Suprapubic skin (tissue), 4 donors: ENCODE measurements at places on chromosomes 16 and 17. TPM values are rescaled to one million over a fixed set of nuclear protein-coding genes. Genes with fewer than 3 reads are reported as not detected.

- no peaks in the 10 kb centered on the region for H3K27me3 ChIP-seq
- no peaks in the 10 kb centered on the region for H3K36me3 ChIP-seq
- H3K4me3 ChIP-seq = no peak overlapping the region
- no peak overlapping the region for H3K27ac ChIP-seq
Measured at GRCh38 chr17:78529871-78530670, 47.1 kb downstream of the DNAH17 start.

TRPV3 gene
- 33.4 TPM for total RNA-seq

- H3K36me3 ChIP-seq = no peaks in the 10 kb centered on the region
- H3K27me3 ChIP-seq = no peaks in the 10 kb centered on the region
- no peak overlapping the region for H3K27ac ChIP-seq
- H3K4me1 ChIP-seq = peaks cover 38% of the 10 kb centered on the region
- DNase-seq = no peak
Measured at GRCh38 chr17:2194889-2195335, 108.7 kb downstream of the SMG6 start.

PPL gene
- 377 TPM for total RNA-seq

DNA sequence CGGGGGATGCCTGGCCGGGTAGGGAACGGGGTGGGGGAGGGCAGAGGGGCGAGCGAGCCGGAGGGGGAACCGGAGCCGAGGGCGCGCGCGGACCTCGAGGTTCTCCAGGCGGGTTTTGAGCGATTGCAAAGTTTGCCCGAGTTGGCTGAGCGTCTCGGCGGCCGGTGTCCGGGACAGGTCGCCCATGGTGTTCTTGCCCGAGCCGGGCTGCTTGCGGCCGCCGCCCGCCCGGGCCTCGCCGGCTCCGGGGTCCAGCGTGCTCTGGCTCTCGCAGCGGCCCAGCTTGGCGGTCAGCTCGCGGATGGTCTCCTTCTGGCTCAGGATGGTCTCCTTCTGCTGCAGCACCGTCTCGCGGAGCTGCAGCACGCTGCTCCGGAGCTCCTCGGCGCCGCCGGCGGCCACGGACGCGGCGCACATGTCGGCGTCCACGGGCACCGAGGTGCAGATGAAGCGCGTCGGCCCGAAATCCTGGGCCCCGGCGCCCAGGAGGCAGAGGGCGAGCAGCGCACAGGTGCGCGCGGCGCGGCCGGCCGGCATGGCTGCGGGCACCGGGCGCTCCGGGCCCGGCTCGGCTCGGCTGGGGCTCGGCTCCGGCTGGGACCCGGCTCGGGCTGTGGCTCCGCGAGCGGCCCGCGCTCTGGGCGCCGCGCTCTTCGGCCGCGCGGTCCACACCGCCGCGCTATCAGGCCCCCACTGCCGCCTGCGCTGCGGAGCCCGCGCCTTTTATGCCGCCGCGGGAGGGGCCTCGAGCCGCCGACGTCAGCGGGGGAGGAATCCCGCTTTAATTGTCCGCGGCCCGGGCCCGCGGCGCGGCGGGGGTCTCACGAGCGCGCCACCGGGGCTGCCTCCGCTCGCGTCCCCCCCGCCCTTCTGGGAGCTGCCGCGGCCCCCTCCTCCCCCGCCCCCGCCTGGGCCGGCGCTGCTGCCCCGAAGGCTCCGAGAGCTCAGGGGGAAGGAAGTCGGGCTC, at the start of gene NPTX1:
Gene NPTX1 (minus strand): TSS at position 698 of the 967 bp plus-strand sequence. CDS start 161 bp downstream, at position 537.
- H3K27me3 ChIP-seq = peaks cover 100% of the 10 kb centered on the region
- H3K4me3 ChIP-seq = peak within 1 kb of the TSS; percentile 49
- no peak within 1 kb of the TSS for H3K27ac ChIP-seq
